ENCODE measurements at places on chromosomes 2 and 18.

- no peak for DNase-seq
These were observed 126.3 kb downstream of the ALPK2 start for GRCh38 chr18:58502628-58503027.

DNA sequence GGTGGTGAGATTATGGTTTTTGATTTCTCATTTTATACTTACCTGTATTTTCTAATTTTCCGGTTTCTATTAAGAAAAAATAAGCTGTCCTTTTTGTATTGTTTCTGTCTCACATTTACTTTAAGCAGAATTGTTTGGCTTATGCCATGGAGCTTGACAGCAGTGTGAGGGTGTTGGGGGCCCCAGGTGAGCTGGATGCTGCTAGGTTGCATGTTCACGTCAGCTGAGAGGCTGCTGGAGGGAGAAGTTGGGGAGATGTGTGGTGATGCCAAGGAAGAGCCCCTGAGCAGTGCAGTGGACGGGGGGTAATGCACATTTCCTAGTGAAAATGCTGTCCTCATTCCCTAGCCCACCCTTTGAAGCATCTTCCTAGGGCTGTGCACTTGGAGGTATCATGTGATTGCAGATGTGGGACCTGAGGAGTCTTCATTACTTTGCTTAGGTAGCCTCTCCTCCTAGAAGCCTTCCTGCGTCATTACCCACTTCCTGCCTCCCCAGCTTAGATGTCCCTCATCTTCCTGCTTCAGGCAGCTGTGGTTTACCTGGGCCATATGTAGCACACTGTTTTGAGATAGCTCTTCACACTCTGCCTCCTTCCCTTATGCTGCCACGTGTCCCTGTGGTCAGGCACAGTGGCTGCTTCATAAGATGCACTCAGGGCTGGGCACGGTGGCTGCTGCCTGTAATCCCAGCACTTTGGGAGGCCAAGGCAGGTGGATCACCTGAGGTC is 16.2 kb downstream of the ATG16L1 start:
- no peak for DNase-seq

GRCh38 chr2:190088917-190089316 is 26.4 kb upstream of the MSTN start:
- DNase-seq = peak; percentile 62

GRCh38 chr2:237429753-237430152 is 15.8 kb upstream of the COL6A3 start:
- DNase-seq = no peak

DNA sequence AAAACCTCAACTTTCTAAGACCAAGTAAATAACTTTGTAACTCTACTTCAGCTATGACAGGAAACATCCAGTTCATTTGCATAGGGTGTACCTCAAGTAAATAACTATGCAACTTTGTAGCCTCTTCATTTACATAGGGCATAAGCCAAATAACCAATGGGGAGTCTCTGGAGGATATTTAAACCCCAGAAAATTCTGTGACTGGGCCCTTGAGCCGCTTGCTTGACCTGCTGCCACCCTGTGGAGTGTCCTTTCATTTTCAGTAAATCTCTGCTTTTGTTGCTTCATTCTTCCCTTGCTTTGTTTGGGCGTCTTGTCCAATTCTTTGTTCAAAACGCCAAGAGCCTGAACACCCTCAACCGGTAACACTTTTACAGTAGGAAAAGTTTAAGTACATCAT is 1112.7 kb upstream of the NRXN1 start:
- no peak for DNase-seq

Measured in AG20443 (cell line).